SK-MEL-5 (cell line): ENCODE measurements at places on chromosomes 5 and 9.

- DNase-seq = no peak
These were observed 101.4 kb upstream of the STC2 start for GRCh38 chr5:173429489-173430150.

- peak; percentile 24 for DNase-seq
These were observed 6.3 kb downstream of the CRHBP start for GRCh38 chr5:76958991-76959767.

DNA sequence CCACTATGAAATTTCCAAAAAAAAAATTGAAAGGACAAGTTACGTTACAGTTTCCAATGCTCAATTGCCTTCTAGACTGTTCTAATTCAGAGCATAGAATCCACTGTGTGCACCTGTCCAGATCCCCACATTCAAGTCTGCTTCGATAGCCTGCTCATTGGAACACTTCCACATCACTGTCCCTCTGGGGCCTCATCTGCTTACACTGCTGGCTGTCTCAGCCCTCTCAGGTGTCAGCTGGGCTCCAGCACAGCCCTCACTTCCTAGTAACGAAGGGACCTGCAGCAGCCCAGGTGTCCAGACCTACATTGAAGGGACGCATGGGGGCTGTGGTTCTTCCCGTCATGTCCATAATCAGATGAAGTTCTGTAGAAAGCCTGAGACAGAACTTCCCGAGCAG, 94.3 kb upstream of the EMB start:
- no peak for DNase-seq

- no peak for DNase-seq
These were observed 1044.8 kb downstream of the DTWD2 start for GRCh38 chr5:117943541-117943940.

DNA sequence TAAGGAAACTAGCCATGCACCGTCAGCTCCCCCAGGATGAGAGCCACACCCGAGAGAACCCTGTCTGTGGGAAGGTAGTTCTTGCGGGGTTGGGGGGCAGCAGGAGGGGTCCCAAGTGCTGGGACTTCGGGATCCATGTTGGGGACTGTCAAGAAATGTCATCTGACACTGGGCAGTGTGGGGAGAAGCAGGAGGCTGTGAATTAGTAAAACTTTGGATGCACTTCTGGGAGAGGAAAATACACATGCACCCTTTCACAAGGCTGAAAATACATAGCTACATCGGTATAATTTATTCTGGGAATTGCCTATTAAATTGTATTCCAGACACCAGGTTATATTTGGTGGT, 109.6 kb upstream of the RPS23 start:
- no peak for DNase-seq

DNA sequence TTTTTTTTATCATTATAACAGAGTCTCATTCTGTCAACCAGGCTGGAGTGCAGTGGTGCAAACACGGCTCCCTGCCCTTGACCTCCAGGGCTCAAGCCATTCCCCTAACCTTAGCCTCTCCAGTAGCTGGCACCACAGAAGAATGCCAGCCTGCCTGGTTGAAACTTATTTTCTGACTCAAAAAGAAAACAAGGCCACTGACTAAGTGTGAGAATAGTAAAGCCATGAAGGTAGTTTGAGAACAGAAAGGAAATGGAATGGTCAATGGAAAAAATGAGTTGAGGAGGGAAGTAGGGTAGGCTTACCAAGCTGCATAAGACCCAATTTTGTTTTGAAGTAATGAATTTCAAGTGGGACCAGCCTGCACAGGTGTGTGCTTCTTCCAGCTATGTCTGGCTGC, 82.8 kb upstream of the RORB start:
- DNase-seq = no peak

GRCh38 chr9:97892421-97892820, 29.9 kb downstream of the TRMO start:
- no peak for DNase-seq
